GDM1 (cell line): ENCODE measurements at places on chromosomes 7 and 10.

- no peak for DNase-seq
Measured at GRCh38 chr7:30468791-30469190, 9.8 kb downstream of the NOD1 start.

GRCh38 chr7:66279912-66280311 is 74.8 kb downstream of the TPST1 start:
- DNase-seq: no peak

GRCh38 chr10:42755028-42755451 is 27.6 kb upstream of the BMS1 start:
- DNase-seq: no peak

DNA sequence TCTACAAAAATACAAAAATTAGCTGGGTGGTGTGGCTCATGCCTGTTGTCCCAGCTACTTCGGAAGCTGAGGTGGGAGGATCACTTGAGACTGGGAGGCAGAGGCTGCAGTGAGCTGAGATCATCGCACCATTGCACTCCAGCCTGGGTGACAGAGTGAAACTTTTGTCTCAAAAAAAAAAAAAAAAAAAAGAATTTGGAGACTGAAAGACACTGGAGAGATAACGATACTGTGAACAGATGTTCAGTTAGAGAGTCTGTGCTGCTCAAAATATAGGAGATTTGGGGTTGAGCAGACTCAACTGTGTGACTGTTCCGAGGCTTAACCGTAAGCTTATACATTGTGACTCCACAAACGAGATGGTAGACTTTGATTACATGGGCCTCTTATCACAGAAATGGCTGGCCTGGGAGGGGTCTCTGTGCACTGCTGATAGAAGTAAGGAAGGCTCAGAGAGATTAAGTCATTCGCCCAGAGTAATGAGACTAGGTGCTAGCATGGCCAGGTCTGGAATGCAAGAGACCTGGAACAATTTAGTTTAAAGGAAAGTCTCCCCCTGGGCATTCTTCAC is 19.4 kb downstream of the WBP1L start:
- no peak for DNase-seq

DNA sequence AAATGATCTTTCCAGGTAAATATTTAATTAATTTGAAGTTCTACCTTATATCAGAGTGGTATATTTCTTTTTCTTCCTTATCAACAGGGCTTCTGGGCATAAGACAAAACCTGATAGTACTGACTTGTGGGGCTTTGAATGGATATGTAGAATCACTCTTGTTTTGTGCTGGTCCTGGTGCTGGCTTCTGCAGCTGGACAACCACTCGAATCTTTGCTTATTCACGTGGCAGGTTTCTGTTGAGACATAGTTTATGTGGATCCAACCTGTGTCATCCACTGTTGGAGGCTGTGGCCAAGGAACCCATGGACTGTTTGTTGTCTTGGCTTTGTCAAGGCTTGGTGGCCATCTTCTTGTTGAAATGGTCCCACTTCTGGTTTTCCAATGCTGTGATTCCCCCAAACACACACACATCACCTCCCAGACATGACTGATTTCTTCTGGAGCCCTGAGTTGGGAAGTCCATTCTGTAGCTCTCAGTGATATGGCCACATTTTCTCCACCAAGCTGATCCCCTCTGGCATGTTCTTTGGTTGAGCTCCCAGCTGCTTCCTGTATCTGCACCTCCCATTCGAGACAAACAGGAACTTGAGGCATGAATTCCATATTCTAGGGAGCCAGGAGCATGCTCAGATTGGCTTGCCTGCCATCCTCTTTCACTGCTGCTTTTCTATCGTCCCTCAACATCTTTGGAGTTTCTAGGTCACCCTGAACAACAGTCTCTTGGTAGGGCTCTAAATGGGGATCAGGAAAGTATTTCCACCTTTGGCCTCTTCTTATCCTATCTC is 19.5 kb downstream of the TAS2R41 start:
- no peak for DNase-seq

DNA sequence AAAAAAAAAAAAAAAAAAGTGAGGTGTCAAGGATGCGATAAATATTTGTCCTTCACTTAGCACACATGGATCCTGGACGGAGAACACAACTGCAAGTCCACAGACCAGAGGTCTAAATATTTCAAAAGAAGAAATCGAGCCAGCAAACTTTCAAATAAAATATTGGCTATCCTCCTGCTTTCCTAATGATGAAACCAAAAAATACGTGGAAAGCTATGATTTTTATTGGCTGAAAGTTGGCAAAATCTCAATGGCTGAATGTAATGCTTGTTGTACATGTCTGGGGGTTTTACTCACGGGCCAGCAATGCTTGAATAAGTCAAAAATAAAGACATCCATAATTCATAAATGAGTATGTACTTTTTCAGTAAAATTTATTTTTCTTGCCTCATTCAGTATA is 19.0 kb upstream of the MGMT start:
- no peak for DNase-seq

DNA sequence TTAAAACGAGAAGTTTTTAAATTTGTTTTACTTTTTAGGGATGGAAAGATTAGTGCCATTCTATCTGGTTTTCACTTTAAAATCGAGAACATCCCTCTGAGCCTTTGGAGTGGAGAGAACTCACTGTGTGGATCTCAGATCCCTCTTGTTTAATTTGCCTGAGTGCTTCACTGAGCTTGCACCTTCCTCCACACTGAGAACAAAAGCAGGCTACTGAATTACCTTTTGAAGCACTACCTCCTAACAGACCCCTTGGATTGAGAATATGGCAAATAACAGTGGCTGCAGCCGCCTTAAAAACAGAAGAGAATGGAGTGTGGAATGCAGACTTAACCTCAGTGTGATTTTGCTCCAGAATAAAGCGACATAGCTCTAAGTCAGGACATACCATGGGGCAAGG is 204.7 kb downstream of the CNTNAP2 start:
- DNase-seq: no peak

GRCh38 chr10:7908541-7909210 is 90.4 kb downstream of the TAF3 start:
- DNase-seq: no peak

DNA sequence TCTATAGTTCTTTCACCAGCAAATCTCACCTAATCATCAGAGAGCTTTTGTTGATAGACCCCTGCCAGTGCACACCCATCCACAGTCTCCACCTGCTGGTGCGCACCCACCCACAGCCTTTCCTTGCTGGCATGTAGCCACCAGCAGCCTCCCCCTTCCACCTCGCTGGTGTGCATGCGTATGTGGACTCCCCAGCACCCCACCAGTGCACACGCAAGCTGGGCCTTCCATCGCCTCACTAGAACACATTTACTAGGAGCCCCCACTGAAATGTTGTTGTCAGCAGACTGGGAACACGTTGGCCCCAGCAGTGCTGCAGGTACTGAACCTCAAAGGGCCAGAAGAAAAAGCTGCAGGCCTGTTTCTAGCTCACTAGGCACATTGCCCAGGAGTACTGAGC is 104.9 kb upstream of the ZWINT start:
- no peak for DNase-seq

DNA sequence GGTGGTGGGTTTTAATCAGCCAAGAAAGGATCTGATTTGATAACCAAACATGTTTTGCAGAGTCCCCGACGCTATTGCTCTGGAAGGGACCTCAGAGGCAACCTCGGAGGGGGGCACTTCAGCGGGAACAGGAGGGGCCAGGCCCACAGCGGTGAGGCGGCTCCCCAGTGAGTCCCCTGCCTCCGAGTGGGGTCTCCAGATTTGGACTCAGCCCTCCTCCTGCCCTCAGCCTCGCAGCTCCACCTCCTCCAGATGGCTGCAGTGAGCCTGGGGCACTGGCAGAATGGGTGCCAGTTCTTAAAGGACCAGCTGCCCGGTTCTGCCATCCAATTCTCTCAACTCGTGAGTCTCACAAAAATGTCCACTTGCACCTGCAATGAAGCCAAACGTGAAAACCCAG is 61.0 kb upstream of the NANOS1 start:
- DNase-seq: no peak

- DNase-seq: no peak
Measured at GRCh38 chr10:20117471-20117870, 301.2 kb downstream of the PLXDC2 start.
